ENCODE measurements at places on chromosomes 16 and 17. TPM values are rescaled to one million over a fixed set of nuclear protein-coding genes. Genes with fewer than 3 reads are reported as not detected.

DNA sequence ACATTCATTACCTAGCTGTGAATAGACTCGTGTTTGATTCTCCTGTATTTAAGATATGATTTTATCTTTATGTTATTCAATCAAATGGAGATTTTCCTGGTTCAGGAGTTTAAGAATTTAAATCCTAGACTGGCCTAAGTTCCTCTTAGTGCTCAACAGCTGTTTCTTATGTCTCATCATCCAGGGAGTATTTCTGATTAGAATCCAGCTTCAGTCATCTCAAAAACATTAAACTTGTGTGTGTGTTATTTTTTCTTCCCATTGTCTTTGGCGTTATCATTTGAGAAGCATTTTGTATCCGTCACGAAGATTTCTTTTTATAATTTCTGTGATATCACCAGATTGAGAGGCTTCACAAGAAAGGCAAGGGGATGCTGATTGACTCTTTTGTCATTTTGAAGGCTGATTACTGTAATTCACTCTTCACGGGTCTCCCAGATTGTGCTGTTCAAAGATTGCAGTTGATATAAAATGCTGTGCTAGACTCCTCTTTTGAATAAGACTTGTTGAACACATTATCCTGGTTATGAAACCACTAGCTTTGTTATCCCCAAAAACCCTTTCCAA lies 204.8 kb downstream of the CDH8 start:
- no peak for DNase-seq

DNA sequence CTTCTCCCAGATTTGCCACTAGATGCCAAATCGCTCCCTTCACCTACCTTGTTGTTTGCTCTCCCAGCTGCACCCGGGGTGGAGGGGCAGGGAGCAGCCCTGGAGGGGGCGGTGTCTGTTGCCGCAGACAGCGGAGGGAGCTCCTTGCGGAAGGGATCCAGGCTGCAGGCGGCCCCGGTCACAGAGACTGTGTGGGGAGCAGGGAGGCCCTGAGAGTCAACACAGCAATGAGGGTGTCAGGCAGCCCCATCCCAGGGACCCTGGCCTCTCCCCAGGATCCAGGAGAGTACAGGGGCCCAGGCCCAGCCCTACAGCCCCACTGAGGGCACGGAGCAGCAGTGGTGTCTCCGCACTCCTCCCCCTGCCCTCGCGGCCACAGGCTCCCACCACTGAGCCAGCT lies 50.5 kb upstream of the CHMP6 start:
- no peak for DNase-seq

CCNF gene
- 1.9 TPM for total RNA-seq

DNA sequence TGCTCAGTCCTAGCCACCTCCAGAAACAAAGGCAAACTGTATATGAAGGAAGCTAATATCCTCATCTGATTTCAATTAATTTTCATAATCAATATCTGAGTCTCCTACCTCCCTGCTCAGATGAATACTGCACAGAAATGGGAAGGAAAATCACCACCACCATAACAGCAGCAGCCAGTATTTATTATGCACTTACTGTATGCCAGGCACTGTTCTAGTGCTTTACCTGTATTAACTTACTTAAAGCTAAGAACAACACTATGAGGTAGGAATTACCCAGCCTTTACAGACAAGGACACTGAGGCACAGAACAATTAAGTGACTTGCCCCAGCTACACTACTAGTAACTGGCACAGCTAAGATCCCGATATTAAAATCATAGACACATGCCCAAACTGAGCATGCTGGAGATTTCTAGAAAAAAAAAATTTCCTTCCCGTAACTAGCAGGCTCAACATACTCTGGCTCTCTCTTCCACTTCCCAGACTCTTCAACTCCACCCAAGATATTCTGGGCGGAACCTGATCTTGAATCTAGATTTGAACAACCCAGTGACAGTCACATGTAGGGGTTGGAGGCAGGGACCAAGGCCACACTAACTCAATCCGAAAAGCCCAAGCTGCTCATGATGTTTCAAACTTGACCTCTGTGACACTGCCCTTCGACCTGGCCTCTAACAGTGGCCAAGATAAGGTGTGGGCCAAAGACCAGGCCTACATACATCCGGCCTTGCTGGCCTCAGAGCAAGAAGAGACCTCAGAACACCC lies 3.9 kb downstream of the TRIM25 start:
- DNase-seq: peak; percentile 64
